ENCODE measurements at places on chromosomes 16 and 17.

GRCh38 chr16:16924613-16925012 lies 545.7 kb downstream of the NPIPA7 start:
- no peak for DNase-seq

DNA sequence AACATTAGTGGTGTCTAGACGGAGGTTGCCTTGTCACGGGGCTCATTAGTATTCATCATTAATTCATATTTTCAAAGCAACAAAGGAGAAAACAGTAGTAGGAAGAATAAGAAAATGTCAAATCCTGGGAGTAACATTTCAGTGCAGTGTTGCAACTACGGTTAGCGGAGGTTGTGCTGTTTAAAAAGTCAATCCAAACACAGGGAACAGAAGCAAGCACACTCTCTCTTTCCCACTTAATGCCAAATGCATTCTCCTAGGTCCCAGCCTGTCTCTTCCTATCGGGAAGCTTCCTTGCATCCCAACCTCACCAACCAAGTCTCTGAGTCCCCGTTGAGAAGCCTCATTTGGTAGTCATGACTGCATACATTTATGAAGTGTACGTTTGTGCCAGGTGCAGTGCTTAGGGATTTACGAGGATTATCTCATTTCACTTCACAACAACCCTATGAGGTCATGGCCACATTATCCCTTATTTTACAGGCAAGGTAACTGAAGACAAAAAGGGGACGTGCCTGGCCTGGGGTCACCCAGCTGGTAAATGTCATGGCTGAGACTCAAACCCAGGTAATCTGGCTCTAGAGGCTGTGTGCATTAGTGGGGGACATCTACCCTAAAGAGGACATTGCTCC lies 283.6 kb upstream of the SALL1 start:
- DNase-seq = no peak

DNA sequence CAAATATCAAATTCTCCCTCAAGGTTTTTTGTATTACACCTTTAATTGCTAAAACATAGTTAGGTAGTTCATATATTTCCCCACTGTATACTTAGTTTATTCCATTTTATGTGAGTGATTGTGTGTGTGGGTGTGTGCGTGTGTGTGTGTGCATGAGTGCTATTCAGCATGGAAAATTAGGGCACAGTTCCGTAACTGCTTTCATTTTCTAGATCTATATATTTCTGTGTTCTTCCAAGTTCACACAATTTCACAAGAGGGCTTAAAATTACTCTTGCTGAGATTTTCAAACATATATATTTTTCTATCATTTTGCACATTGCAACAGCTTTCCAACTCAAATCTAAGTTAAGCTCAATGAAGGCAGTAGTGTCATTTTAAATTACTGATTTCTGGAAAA lies 782.9 kb upstream of the SOX9 start:
- DNase-seq = no peak

DNA sequence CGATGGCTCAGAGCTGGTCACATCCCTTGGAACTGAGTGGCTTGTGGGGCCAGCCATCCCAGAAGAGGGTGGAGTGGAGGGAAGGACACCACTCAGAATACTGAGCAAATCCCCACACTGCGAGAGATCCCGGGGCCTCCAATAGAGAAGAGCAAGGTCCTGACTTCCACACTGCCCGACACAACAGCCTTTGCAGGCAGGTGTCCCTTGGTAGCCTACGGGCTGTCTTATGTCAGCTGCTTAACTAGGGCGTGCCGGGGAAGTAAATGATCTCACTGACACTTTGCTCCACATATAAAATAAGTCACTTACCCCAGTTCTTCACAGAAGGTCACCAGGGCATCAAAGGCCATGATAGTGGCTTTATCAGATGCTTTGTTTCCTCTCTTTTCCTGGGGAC lies 16.1 kb downstream of the RECQL5 start:
- no peak for DNase-seq

GRCh38 chr17:63475491-63476412 lies 1.1 kb upstream of the ACE start:
- no peak for DNase-seq

- DNase-seq = no peak
These were observed 1.5 kb downstream of the TMEM100 start for GRCh38 chr17:55720919-55721836.

- no peak for DNase-seq
These were observed 23.8 kb downstream of the OSBPL7 start for GRCh38 chr17:47797797-47798196.

DNA sequence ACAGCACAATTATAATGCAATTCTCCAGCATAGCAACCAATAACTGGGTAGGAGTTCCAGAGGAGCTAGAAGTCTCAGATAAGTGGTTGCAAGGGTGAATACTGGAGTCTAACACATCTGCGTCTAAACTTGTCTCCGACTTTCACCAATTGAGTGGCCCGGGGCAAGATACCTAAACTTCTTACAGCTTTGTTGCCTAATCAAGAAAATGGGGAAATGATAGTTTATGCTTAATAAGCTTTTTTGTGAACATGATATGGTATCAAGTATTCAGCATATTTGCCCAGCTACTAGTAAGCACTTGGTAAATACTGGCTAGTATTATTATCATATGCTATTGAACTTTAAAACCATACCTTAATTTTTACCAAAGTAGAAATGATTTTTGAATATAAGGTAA lies 183.5 kb downstream of the KCNJ2 start:
- no peak for DNase-seq

- no peak for DNase-seq
These were observed 15.1 kb upstream of the LASP1NB start for GRCh38 chr17:38910325-38910724.

- peak; percentile 48 for DNase-seq
These were observed at the start of gene CEP112 for GRCh38 chr17:66191593-66192377. Gene CEP112, minus strand, starts transcription at chr17:66192133.

GRCh38 chr17:28702026-28702751 lies 9.5 kb downstream of the PROCA1 start:
- DNase-seq = no peak

DNA sequence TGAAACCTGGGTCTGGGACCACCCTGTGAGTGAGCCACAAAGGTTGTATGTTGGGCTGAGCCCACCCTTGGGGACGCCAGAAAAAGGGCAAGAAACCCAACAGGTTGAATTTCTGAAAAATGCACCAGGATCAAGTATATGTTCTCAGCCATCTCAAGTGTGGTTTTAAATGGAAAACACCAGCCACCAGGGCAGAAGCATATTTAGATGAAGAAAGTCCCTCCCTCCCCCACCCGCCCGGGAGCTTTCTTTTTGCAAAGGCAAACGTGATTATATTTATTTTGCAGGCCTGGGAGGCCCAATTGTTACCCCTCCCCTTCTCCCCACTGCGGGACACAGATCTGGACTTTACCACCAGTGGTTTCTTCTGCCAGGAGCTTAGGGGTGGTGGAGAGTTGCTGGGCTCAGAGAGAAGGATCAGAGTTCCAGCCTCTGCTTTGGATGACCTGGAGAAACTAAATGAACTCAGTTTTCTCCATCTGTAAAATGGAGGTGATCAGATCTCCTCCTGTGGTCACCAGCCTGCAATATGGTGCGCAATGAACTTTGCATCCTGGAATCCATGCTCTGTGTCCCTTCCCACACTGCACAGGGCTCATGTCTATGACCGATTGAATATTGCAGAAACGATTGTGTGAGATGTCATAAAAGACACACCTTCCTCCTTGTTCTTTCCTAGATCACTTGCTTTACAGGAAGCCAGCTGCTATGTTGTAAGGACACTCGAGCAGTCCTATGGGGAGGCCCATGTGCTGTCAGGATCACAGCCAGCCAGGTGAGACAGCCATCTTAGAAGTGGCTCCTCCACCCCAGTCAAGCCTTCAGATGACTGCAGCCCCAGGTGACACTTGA lies 21.0 kb upstream of the NGFR start:
- no peak for DNase-seq

GRCh38 chr17:50634224-50634914 lies at the start of gene ABCC3:
Gene ABCC3, plus strand, starts transcription at chr17:50634881. Its CDS starts 56 bp downstream, at chr17:50634937.
- no peak for DNase-seq

DNA sequence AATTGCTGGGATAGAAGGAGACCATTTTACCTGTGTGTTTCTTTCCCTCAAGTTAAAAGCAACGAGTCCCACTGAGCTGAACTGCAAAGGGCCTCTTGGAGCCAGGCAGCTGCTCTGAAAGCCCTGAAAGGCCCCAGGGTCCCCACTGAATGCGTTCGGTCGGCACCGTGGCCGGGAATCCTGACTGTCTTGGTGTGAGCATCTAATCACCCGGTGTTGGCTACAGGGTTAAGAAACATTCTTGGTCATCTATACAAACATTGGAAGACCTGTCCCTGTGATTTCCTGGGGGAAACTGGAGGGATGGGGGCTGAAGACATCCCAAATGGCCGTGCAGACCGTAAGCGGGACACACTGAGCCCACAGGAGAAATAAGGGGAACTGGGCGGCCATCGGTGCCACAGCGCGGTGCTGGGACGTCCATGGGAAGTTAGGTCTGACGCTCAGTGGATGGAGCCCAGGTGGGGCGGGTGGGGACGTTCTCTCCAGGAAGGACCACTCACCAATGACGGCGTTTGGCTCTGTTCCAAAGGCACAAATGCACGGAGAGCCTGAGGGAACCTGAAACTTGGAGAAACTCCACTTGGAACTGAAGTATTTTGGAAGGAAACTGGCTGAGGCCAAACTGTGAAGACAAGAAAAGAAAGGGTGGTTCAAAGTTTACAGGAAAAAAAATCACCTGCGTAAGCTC lies 32.1 kb downstream of the WDR45B start:
- no peak for DNase-seq

DNA sequence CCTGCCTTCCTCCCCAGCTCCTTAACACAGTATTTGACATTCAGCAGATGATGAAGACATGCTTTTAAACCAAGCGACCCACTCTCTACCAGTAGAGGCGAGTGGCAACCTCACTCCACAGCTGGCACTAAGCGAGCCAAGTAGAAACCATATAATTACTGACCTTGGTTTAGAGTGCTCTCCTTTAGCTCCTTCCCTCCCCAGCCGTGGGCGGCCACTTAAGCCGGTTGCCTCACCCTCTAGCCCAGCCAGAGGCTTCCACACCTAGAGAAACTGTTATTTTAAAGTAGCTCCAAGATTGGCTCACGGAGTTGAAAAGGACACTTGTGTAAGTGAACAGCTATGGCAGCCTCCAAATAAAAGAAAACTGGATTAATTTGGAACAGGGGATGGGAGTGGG lies 109.1 kb upstream of the CRHR1 start:
- no peak for DNase-seq

DNA sequence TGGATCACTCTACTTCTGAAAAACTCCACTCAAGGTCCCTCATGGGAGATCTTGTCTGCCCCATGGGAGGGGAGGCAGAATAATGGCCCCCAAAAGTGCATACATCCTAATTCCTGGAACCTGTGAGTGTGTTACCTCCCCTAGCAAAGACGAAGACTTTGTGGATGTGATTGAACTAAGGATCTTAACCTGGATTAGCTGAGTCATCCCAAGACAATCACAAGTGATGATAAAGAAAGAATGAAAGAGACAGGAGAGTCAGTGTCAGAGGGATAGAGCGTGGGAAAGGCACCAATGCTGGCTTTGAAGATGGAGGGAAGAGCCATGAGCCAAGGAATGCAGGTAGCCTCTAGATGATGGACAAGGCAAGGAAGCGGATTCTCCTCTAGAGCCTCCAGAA lies 374.7 kb upstream of the DYNLRB2 start:
- no peak for DNase-seq

- no peak for DNase-seq
These were observed 22.6 kb upstream of the PMP22 start for GRCh38 chr17:15287538-15288267.

- peak; percentile 68 for DNase-seq
These were observed 108.1 kb downstream of the SNX11 start for GRCh38 chr17:48215583-48216139.

GRCh38 chr17:62724398-62725146 lies 83.5 kb downstream of the MARCHF10 start:
- DNase-seq = no peak

- DNase-seq = no peak
These were observed 148.0 kb downstream of the CCT6B start for GRCh38 chr17:34813290-34813689.

DNA sequence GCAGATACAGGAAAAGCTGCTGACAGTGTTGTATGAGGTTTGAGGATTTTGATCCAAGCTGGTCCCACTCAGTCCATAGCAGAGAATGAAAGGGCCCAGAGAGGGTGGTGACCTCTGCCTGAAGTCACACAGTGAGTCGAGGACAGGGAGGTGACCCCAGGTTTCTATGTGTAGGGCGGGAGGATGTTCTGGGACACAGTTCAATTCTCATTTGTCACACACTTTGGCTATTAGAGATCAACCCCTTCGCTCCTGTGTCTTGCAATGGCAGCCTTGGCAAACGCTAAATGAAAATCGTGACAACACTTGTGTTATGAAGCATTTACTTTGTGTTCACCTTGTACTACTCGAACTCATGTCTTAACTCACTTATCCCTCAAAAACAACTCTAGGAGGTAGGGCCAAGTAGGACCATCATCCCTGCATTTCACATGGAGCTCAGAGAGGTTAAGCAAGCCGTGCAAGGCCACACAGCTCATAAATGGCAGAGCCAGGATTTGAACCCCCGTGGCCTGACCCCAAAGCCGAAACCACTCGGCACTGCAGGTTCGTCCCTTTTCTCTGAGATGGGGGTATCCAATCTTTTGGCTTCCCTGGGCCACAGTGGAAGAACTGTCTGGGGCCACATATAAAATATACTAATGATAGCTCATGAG lies 10.2 kb downstream of the DEXI start:
- no peak for DNase-seq

GRCh38 chr16:80931801-80932707 lies 74.6 kb downstream of the CMC2 start:
- no peak for DNase-seq

DNA sequence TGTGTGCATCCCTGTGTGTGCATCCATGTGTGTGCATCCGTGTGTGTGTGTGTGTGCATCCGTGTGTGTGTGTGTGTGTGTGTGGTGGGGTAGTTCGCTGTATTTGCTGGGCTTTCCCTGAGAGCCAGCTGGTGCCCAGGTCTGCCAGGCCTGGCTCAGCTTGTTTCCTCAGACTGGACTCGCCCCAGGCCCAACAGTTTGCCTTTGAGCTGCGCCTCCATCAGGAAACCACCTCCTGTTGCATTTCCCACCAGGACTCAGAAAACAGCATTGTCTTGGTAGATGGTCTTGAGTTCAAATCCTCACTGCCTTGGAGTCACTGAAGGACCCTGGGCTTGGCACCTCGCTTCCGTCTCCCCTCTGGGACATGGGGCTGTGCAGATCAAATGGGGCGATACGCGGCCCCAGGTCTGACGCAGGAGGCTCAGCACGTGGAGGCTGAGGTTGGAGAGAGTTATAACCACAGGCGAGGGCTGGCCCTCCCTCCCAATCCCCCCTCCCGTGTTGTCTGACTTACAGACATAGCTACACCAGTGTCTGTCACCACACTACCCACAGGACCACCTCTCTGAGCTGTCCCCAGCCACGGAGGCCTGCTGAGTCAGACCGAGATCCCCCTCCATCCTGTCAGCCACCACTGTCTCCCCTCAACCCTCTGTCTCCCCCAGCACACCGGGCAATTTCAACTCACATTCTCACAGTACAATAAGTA lies 4.7 kb downstream of the ITGAE start:
- no peak for DNase-seq

- no peak for DNase-seq
These were observed 13.7 kb upstream of the CDIPT start for GRCh38 chr16:29876594-29877249.

GRCh38 chr17:56257075-56257474 lies 103.8 kb downstream of the ANKFN1 start:
- no peak for DNase-seq

All from COLO829 (cell line).